ENCODE measurements at places on chromosomes 1 and 21. TPM values are rescaled to one million over a fixed set of nuclear protein-coding genes. Genes with fewer than 3 reads are reported as not detected.
A peak's percentile ranks its signal among the peaks of the same experiment; 100 is the strongest.

DNA sequence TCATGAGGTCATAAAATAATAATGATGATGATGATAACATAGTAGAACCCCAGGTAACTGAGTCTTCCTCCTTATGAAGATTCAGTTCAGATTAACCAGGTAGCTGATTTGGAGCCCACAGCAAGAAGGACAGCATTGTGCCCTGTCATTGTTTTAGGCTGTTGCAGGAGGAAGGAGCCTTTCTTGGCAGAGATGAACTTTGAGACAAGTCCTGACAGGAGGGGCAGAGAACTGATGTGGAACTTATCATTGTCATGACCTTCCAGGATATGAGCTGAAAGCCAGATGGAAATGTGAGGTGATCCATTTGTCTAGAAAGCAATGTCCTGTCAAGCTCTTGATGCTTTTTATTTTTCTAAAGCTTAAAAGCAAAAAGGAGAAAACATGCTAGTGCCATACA, 132.6 kb upstream of the COA6 start:
- DNase-seq: no peak

DNA sequence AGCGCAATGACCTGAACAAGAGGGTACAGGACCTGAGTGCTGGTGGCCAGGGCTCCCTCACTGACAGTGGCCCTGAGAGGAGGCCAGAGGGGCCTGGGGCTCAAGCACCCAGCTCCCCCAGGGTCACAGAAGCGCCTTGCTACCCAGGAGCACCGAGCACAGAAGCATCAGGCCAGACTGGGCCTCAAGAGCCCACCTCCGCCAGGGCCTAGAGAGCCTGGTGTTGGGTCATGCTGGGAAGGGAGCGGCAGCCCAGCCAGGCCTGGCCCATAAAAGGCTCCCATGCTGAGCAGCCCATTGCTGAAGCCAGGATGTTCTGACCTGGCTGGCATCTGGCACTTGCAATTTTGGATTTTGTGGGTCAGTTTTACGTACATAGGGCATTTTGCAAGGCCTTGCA, 5.4 kb upstream of the CCDC28B start:
- no peak for DNase-seq

GRCh38 chr1:6460301-6461050, 5.5 kb downstream of the TNFRSF25 start:
- DNase-seq: peak; percentile 30

The TRIM17 gene
- 0.09 TPM for total RNA-seq

GRCh38 chr1:26900815-26901511, 696 bp upstream of the GPATCH3 start:
- no peak for DNase-seq

GRCh38 chr1:20711285-20712214, 6.3 kb downstream of the KIF17 start:
- no peak for DNase-seq

The RBM11 gene
- 0.90 TPM for total RNA-seq

The ST6GALNAC3 gene
- 1.8 TPM for total RNA-seq

DNA sequence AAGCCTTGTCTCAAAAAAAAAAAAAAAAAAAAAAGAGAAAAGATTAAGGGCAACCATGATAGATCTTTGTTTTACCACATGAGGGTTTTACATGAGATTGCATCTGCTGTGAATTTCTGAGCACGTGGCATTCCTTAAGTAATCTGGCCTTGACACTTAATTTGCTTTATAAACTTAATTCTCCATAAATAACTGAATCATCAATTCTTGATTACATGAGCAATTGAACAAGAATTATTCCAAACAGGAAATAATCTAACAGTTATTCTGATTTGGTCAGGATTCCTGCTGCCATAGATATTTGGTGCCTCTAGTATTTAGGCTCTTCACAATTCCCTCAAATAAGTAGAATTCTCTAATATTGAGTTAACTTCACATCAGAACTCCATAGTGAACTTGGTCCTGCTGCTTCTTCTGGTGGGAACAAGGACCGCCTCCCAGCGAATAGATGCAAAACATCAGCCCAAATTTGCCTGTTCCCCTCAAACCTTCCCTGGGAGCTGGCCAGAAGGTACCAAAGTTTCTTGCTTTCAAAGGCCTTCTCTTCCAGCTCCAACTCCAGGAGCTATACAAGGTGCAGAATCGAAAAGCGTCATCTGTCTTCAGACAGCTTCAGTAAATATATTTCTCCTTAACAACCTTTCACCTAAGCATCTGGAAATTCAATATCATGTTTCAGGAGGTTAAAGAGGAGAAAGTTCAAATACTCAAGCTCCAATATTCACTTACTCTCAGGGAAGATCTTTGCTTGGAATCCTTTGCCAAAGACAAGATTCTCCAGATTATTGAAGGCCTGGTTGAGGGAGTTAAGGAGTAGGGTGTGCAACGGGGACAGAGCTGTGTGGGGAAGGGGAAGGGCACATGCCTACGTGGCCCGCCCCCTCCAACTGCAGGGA, 1.0 kb downstream of the KRTCAP2 start:
- no peak for DNase-seq

DNA sequence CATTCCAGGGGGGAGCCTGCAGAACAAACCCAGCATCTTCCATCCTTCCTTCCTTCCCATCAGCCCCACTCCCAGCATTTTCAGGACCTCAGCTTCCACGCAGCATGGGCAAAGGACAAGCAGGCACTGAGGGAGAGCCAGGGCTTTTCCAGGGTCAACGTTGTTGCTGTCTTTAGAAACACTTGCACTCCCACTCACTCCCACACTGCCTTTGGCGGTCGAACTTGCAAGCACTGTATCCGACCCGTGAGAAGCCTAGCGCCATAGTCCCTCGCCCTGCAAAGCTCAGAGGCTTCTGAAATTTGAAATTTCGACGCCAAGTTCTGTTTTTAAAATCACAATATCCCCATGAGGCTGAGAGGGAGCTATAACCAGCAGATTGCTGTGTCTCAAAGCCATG, 47.4 kb downstream of the KCNAB2 start:
- DNase-seq: no peak

The COL16A1 gene
- total RNA-seq: 32.9 TPM

The DEPDC1 gene
- 15.5 TPM for total RNA-seq
